ENCODE measurements at places on chromosomes 5 and 9.

GRCh38 chr9:124665391-124666058, 105.6 kb downstream of the NR6A1 start:
- no peak overlapping the region for H3K4me3 ChIP-seq
- H3K36me3 ChIP-seq, result no peaks in the 10 kb centered on the region
- peaks cover 30% of the 10 kb centered on the region for H3K4me1 ChIP-seq
- no peaks in the 10 kb centered on the region for H3K27me3 ChIP-seq
- no peak for DNase-seq

- no peak for DNase-seq
- no peaks in the 10 kb centered on the region for H3K27me3 ChIP-seq
- H3K36me3 ChIP-seq, result no peaks in the 10 kb centered on the region
These were observed 638.3 kb upstream of the DMAC1 start for GRCh38 chr9:8437876-8438275.

GRCh38 chr9:87836951-87837705, 45.5 kb upstream of the SPATA31E1 start:
- H3K27me3 ChIP-seq, result no peaks in the 10 kb centered on the region
- H3K36me3 ChIP-seq, result no peaks in the 10 kb centered on the region
- DNase-seq, result no peak
- no peaks in the 10 kb centered on the region for H3K4me1 ChIP-seq

DNA sequence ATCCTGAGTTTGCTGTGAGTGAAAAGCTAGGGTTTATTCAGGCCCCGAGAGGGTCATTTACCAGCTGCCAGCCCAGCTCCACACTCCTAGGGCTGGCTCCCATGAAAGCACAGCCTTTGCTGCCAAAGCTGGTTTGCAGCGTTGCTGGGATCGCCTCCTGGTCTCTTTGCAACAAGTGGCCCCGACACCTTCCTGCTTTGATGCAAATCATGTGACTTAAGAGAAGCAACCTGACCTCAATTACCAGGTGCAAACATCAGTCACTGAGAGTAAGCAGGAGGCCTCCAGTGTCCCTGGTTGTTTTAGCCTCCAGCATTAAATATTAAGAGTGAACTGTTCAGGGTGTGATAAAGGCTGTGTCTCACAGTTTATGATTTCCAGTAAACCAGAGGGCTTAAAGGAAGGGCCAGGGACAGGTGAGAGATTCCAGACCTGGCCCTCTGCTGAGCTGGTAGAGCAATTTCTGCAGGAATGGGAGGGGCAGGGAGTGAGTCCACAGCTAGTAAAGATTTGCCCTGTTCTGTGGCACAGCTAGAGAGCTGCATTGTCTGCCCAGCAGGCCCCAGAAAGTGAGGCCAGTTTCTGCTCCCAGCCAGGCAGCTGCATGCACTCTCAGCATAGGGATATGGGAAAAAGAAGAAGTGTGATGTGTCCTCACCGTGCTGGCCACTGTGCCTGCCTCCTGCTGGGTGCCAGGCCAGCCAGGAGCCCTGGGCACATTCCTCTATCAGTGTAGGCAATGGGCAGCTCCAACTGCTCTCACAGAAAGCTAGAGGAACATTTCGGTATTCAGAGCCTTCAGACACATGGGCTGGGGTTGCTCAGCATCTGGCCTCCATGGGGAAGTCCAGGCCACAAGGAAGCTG, 58.0 kb downstream of the SLC22A5 start:
- no peaks in the 10 kb centered on the region for H3K36me3 ChIP-seq
- peaks cover 59% of the 10 kb centered on the region for H3K4me1 ChIP-seq
- H3K27me3 ChIP-seq, result no peaks in the 10 kb centered on the region
- H3K4me3 ChIP-seq, result no peak overlapping the region
- DNase-seq, result no peak

GRCh38 chr9:121731919-121732318, 80.5 kb downstream of the DAB2IP start:
- no peak overlapping the region for H3K27ac ChIP-seq
- H3K4me1 ChIP-seq, result peaks cover 31% of the 10 kb centered on the region
- no peak for DNase-seq
- H3K4me3 ChIP-seq, result no peak overlapping the region
- H3K36me3 ChIP-seq, result no peaks in the 10 kb centered on the region

DNA sequence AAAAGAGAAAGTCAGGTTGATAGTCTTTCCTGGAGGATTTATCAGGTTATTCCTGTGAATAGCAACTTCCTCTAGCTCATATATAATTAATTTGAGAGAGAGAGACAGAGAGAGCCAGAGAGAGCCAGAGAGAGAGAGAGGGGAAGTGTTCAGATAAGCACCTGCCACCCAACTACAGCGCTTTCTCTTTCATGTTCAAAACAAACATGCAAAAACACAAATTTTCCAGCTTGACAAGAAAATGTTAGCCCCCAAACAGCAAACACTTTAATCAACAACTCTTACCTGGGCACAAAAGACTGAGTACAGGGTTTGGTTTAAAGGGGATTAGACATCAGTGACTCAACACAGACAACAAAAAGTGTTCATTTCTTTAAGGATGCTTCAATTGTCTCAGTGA, 61.7 kb upstream of the PLPP6 start:
- no peaks in the 10 kb centered on the region for H3K27me3 ChIP-seq
- H3K4me1 ChIP-seq, result no peaks in the 10 kb centered on the region

GRCh38 chr5:136028782-136029742, at the start of gene TGFBI:
TGFBI (plus strand) TSS chr5:136028988; CDS start chr5:136029056, 68 bp downstream.
- H3K36me3 ChIP-seq, result no peaks in the 10 kb centered on the region
- no peak within 1 kb of the TSS for H3K27ac ChIP-seq
- no peak for DNase-seq
- H3K4me1 ChIP-seq, result 0 out of 2 replicates have a peak, but pooled peaks cover 2% of the 10 kb centered on the region

- no peaks in the 10 kb centered on the region for H3K36me3 ChIP-seq
- no peaks in the 10 kb centered on the region for H3K27me3 ChIP-seq
- H3K4me3 ChIP-seq, result no peak overlapping the region
These were observed 398.2 kb downstream of the NFIB start for GRCh38 chr9:13915591-13916301.

- 0 out of 2 replicates have a peak overlapping the region, but pooled peaks have one; percentile 16 for H3K27ac ChIP-seq
- H3K36me3 ChIP-seq, result 0 out of 2 replicates have a peak, but pooled peaks cover 4% of the 10 kb centered on the region
- H3K4me3 ChIP-seq, result no peak overlapping the region
- H3K4me1 ChIP-seq, result peaks cover 91% of the 10 kb centered on the region
These were observed 5.9 kb downstream of the IER5L start for GRCh38 chr9:129171993-129172751.

DNA sequence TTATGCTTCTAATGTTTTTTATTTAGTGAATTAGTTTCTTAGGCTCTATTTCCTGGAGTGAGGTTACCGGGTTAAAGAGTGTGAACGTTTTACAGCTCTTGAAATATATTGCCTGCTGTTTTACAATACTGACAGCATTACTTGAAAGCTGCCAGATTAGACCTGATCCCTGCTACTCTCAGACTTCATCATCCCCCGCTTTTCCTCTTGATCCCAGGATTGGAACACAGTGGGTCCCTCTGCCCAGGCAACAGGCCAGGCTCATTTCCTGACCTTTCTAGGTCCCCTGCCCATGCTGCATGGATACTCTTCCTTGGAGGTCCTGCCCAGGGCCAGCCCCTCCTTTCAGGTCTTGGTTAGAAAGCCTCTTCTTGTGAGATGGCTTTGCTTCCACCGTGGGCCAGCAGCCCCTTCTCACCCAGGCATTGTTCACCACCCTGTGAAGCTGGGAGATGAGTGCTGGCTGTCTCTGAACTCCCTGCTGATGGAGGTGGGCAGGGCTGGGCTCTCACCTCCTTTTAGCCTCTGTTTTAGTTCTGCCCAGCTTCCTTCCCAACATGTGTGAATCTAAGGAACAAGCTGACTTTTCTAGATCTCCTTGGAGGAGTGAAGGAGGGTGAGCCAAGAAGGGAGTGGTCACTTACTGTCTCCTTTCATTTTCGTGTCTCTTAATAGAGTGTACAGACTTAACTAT, 15.5 kb upstream of the FAM120AOS start:
- H3K27me3 ChIP-seq, result no peaks in the 10 kb centered on the region
- no peak for DNase-seq
- peaks cover 20% of the 10 kb centered on the region for H3K4me1 ChIP-seq
- H3K36me3 ChIP-seq, result peaks cover 8% of the 10 kb centered on the region
- H3K27ac ChIP-seq, result no peak overlapping the region
